ENCODE measurements at places on chromosomes 6 and 20. TPM values are rescaled to one million over a fixed set of nuclear protein-coding genes. Genes with fewer than 3 reads are reported as not detected.

- H3K4me1 ChIP-seq, result no peaks in the 10 kb centered on the region
- H3K4me3 ChIP-seq, result no peak overlapping the region
- H3K36me3 ChIP-seq, result no peaks in the 10 kb centered on the region
These were observed 241.8 kb upstream of the FOXQ1 start for GRCh38 chr6:1070085-1070521.

DNA sequence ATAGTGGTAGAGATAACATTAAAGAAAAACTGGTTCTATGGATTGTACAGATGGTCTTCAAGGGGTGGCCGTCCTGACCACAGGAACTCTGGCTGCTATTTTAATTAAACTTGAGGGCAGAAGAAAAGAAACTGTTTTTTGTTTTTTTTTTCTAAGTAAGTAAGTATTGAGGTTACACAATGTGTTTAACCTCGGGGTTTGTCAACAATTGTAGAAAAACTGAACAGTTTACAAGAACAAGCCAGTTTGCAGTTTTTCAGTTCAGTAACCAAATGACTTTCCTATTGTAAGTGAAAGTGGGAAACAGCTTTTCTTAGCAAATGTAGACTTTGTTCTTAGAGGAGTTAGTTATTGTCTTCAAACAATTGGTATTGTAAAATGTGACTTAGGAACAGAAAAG, 77.0 kb downstream of the PLCB1 start:
- no peak overlapping the region for H3K27ac ChIP-seq
- H3K4me1 ChIP-seq, result no peaks in the 10 kb centered on the region
- no peak for DNase-seq
- H3K4me3 ChIP-seq, result no peak overlapping the region
- H3K27me3 ChIP-seq, result no peaks in the 10 kb centered on the region

DNA sequence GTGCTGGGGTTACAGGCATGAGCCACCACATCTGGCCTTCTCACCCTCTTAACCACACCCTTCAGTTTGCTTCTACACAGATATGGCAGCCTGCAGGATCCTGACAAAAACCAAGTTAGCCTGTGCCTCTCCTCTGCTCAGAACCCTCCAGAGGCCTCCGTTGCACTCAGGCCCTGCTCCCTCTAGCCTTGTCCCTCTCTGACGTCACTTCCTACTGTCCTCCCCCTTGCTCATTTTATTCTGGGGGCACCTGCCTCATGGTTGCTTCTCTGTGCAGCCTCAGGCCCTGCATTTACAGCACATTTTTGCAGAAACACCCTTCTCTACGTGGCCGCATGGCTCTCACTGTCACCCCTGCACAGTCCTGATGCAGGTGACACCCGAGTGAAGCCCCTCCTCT, 105.6 kb downstream of the CDC5L start:
- no peaks in the 10 kb centered on the region for H3K27me3 ChIP-seq
- H3K27ac ChIP-seq, result no peak overlapping the region
- no peak for DNase-seq
- no peaks in the 10 kb centered on the region for H3K36me3 ChIP-seq
- H3K4me3 ChIP-seq, result no peak overlapping the region
- peaks cover 3% of the 10 kb centered on the region for H3K4me1 ChIP-seq

DNA sequence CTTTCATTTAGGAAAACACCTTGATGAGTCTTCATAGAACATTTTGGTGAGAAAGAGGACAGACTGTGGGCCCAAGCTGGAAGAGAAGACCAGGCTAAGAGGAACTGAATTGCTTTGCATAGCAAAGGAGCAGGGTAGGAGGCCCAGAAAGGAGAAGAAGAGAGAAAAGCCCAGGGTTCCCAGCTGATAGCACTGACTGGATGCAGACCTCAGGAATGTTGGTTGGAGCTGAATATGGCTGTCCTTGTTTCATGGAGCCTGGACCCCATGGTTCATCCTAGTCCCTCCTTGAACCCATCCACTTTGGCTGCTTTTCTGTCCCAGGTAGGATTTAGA, 18.0 kb upstream of the ZFAND3 start:
- no peaks in the 10 kb centered on the region for H3K27me3 ChIP-seq
- DNase-seq, result no peak
- no peaks in the 10 kb centered on the region for H3K36me3 ChIP-seq
- H3K27ac ChIP-seq, result no peak overlapping the region

- H3K27me3 ChIP-seq, result no peaks in the 10 kb centered on the region
- no peaks in the 10 kb centered on the region for H3K4me1 ChIP-seq
- H3K27ac ChIP-seq, result no peak overlapping the region
These were observed 126.9 kb downstream of the SOBP start for GRCh38 chr6:107616775-107617174.

BPIFB4 gene
- not detected for total RNA-seq

UNC5CL gene
- total RNA-seq, result 1.1 TPM

All from breast epithelium (tissue), 4 donors.